ENCODE measurements at places on chromosomes 16 and 17. TPM values are rescaled to one million over a fixed set of nuclear protein-coding genes. Genes with fewer than 3 reads are reported as not detected.

DHODH gene
- total RNA-seq, result 7.4 TPM

ZDHHC1 gene
- total RNA-seq, result 10.0 TPM

ELMO3 gene
- total RNA-seq, result 42.1 TPM

BAHCC1 gene
- 16.5 TPM for total RNA-seq

- no peak for DNase-seq
Measured at GRCh38 chr17:80799538-80800480, 191.8 kb upstream of the CHMP6 start.

DNA sequence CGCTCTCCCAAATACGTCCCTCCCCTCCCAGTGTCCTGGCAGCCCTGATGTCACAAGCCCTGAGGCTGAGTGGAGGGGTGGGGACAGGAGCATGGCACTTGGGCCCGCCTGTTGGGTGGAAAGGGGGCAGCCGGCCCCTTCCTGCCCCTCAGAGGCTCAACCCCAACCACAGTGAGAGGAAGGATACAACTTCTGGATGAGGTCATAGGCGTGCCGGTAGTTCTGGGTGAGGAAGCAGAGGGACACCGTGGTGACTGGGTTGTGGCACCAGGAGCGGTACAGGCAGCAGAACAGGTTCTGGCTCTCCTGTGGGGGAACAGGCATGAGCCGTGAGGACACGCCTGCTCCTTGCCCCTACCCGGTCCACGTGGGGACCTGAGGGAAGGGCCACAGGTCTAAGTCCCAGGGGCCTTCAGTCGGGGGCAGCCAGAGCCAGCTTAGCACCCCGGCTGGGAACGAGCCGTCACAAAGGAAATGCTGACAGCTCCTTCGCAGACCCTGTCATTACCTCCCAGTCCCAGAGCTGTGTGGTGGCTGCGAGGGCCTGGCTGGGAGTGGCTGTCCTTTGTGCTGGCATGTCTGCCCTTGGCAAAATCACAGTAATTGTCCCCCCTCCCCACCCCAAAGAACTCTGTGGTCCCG, 11.2 kb upstream of the MTSS2 start:
- no peak for DNase-seq

DNA sequence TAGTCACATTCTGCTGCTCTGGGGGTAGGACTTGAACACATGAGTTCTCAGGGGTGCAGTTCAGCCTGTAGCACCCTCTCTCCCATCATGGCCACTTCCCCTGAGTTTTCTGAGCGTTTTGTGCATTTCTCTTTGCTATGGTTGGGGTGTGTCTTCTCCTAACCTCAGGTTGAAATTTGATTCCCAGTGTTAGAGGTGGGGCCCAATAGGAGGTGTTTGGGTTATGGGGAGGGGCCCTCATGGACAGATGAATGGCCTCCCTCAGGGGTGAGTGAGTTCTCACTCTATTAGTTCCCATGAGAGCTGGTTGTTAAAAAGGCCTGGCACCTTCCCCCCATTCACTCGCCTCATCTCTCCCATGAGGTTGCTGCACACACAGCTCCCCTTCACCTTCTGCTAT, 101.1 kb downstream of the FOXL1 start:
- no peak for DNase-seq

DNA sequence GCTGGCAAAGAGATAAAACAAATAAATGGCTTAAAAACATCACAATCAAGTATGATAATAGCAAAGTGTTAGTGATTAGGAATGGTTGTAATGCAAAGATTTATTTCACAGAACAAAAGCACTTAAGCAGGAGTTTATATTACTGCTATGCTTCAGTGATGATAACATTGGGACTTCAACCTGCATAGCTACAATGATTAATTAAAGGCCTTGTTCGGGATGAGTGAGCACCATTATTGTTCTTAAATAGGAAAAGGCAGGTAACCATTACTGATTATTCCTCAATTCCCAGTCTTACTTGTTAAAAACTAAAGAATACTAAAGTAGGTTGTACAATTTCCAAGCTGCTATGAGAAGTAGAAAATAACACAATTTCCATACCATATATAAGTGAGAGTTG, 1247.5 kb upstream of the CDH8 start:
- DNase-seq, result no peak

GRCh38 chr16:5214466-5214865, 116.9 kb upstream of the EEF2KMT start:
- no peak for DNase-seq

DNA sequence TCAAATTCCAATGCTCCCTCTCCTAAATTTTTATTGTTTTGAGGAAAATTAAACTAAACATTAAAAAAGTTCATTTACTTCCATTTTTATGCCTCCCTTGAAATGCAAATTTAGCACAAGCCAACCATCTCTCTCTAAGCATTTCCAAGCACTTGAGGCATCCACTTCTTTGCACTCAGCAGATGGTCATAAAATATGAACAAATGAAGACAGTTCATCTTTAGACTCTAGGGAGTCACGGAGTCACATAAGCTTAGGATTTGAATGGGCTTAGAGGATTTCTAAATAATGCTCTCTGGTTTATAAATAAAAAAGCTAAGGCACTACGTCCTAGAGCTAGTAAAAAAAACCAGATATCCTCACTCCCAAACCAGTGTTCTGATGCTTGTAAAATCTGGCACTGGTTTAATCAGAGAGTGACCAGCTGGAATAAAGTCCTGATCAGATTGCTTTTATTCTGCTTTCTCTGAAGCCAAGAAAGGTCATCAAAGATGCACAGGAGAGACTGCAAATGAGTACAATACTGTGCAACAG, 204.2 kb downstream of the CA10 start:
- DNase-seq, result no peak

DNA sequence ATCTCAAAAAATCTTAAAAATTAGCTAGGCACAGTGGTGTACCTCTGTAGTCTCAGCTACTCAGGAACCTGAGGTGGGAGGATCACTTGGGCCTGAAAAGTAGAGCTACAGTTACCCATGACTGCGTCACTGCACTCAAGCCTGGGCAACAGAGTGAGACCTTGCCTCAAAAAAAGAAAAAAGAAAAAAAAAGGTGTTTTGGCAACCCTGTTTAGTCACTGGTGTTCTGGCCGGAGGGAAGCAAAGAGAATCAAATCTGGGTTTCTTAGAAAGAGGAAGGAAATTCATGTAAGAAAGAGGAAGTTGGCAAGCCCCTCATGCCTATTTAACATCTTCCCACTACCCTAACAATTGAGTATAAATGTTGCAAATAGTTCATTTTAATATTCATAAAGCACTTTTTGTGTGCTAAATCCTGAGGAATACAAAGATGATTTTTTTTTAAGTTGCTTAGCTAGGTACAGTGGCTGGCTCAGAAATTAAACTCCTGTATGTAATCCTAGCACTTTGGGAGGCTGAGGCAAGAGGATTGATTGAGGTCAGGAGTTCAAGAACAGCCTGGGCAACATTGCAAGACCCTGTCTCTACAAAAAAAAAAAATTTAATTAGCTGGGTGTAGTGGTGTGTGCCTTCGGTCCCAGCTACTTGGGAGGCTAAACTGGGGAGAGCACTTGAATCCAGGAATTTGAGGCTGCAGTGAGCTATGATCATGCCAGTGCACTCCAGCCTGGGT, 6.5 kb upstream of the USP32 start:
- no peak for DNase-seq
